Cerebellar cortex (tissue), 1 donor: ENCODE measurements at places on chromosomes 11 and 22.

DNA sequence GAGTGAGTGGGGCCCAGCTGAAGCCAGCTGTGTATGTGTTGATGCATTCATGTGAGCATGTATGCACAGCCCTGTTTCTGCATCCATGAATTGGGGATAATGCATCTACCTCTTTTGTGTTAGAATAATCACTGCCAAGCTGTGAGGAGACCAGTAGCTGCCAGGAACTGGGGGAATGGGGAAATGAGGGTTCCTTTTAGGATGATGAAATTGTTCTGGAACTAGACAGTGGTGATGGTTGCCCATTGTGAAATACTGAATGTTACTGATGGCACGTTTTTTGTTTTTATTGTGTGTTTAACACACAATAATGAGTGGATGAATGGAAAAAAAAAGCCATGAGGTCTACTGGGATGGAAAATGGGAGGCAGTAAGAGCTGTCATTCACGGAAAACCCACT, 45.3 kb upstream of the WNT11 start:
- no peak for DNase-seq

DNA sequence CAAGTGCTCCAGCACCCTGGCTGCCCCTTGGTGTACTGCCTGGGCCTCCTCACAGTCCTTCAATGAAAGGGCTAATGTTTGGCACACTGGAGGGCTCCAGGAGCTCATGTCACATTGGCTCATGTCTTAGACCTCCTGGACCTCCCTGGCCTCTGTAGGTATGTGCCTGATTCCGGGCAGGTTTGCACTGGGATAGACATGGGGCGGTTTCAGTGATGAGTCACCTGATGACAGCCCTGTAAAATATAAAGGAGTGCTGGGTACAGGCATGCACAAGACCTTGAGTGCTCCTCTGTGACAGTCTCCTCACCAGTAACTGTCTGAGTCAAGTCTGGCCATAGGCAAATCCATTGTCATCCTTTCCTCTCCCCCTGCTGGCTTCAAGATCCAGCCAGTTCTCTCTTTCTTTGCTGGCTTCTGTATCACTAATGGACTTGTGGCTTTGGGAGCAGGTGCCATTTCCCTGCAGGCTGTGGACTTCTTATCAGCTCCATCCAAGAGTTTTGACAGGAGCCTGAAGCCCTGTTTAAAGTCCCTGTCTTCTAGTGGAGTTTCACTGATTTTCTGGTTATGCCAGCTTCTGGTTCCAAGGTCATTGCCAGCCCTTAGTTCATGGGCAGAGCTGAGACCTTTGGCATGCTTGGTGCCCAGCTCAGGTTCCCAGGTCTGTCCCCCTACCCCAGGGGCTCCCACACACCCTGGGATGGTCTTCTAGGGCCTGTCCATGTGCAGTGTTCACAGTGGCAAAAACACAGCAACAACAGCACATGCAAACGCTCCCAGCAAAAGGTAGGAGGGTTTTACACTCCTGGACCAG, 22.7 kb upstream of the P2RY2 start:
- DNase-seq = no peak

- DNase-seq = peak; percentile 16
These were observed 526 bp downstream of the TPST2 start for GRCh38 chr22:26589367-26589844.

- DNase-seq = no peak
These were observed 1179.8 kb downstream of the BRD1 start for GRCh38 chr22:48647606-48648515.

- DNase-seq = no peak
These were observed 6.1 kb upstream of the B3GAT1 start for GRCh38 chr11:134417871-134418840.

GRCh38 chr11:18498039-18498438, 28.7 kb downstream of the TSG101 start:
- no peak for DNase-seq

DNA sequence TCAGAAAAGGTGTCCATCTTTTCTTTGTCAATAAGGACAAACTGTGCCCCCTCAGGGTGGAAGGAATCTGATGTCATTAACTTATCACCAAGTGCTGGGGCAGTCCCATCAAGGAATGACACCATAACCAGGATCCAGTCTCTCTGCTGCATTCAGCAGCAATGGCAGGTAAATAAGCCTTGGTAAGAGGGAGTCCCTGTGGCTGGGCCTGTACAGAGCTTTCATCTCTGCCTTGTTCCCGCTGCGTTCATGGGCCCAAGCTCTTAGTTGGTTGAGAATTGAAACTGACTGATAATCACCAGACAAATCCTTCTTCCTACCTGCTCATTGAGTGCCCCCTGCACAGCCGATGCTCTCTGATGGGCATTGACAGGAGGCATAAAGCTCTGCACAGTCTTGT, 22.7 kb downstream of the EIF3F start:
- DNase-seq = no peak

DNA sequence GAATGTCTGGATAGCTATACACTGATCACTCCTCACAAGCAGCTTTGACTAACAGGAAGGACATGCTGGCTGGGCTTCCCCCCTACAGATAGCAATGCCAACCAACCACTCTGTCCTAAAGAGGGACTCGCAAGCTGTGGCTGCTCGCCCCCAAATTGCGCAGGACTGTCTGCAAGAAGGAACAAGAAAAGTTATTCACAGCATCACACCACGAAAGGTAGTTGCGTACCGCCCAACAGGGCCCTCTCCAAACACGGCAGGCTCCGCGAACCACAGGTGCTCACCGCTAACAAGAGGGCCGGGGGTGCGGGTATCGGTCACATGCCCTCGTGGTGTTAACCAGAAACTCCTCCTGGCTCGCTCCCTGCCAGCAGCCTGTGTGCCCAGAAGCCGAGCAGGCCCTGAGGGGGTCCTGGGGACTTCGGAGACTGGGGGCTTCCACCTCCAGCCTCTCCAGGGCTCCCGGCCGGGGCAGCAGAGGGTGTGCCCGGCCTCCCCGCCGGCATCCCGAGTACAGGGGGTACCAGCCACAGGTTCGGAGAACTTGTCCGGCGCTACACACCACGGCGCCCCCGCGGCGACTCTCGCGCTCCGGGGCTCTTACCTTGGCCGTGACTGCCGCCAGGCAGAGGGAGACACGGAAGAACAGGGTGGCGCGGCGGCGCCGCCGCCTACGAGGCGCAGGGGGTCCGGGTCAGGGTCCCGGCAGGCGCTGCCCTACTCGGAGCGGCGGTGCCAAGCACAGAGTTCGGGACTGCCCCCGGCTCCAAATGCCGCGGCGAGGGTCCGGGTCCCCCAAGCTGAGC, 682 bp downstream of the LARGE1 start:
- DNase-seq = no peak

DNA sequence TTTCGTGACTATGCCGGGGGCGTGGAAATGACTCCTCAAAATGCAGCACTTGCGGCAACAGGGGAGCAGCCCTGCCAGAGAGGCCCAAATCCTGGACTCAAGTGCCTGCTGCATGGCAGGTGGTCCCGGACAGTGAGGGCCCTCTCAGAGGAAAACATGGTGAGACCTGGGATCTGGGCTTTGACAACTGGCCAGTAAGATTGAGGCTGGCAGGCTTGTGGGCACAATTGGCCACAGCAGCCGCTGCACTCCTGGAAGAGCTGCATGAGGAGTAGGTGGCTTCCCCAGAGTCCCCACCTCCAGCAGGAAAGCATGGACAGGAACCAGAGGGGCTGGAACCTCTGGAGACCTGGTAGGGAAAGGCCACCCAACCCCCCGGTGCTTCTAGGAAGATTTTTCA, 13.4 kb downstream of the LINC01488 start:
- no peak for DNase-seq

DNA sequence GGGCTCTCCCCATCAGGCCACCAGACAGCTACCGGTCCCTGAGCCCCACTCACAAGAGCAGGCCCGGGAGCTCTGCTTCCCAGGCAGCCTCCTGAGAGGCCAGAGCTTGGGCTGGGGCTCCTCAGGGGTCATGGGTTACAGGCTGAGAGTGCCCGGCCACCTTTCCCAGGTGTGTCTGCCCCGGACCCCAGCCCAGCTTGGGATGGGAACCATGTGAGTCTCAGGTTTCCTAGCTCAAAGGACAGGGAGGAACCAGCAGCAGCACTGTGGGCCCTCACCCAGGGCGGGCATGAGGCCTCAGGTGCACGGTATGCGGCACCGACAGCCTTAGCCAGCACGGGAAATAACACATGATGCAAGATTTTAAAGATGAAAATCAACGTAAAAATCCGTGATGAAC, 90.1 kb downstream of the NECTIN1 start:
- DNase-seq = no peak

GRCh38 chr22:20438678-20439492, 1.3 kb upstream of the SCARF2 start:
- no peak for DNase-seq

- DNase-seq = no peak
These were observed 14.0 kb downstream of the DDX25 start for GRCh38 chr11:125918140-125918840.

DNA sequence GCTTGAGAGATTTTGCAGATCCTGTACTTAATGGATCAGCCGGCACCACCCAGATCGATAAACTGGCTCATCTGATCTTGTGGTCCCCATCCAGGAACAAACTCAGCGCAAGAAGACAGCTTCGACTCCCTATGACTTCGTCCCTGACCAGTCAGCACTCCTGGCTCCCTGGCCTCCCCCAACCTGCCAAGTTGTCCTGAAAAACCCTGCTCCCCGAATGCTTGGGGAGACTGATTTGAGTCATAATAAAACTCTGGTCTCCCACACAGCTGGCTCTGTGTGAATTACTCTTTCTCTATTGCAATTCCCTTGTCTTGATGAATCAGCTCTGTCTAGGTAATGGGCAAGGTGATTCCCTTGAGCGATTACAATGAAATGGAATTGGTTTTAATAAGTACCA, 29.5 kb downstream of the OR2AG2 start:
- no peak for DNase-seq

GRCh38 chr11:132876239-132876638, 656.1 kb downstream of the OPCML start:
- DNase-seq = no peak

- no peak for DNase-seq
These were observed 54.8 kb downstream of the CD44 start for GRCh38 chr11:35193767-35194166.

DNA sequence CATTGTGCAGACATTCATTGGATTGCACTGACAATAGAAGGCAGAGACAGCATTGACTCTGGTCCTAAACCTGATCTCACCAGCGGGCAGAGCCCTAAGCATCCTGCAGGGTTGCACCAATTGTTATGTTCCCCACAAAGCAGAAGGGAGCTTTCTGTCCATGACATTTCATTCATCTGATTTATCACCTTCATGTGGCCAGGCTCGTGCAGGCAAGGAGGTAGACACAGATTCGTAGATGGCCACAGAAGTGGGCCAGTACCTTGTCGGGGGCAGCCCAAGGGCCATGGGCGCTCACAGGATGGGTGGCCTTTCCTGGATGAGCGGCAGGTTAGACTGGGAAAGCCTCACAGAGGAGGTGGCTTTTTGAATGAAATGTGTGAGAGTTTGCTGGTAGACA, 2.9 kb downstream of the TSKU start:
- no peak for DNase-seq

DNA sequence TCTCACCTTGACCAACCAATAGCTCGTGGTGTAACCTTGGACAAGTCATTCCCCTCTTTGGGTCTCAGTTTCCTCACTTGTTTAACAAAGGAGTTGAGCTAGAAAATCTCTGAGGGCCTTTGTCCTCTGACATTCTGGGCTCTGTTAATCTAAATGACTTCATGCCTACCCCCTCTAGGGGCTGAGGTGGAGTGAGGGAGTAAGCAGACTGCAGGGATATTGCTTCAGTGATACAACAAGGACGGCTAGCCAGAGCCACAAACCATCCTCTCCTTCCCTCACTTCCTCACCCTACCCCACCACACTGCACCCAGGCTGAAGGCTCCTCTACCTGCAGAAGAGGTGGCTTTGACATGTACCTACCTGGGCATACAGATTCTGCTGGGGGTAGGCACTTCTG, 34.8 kb downstream of the RELT start:
- DNase-seq = no peak

DNA sequence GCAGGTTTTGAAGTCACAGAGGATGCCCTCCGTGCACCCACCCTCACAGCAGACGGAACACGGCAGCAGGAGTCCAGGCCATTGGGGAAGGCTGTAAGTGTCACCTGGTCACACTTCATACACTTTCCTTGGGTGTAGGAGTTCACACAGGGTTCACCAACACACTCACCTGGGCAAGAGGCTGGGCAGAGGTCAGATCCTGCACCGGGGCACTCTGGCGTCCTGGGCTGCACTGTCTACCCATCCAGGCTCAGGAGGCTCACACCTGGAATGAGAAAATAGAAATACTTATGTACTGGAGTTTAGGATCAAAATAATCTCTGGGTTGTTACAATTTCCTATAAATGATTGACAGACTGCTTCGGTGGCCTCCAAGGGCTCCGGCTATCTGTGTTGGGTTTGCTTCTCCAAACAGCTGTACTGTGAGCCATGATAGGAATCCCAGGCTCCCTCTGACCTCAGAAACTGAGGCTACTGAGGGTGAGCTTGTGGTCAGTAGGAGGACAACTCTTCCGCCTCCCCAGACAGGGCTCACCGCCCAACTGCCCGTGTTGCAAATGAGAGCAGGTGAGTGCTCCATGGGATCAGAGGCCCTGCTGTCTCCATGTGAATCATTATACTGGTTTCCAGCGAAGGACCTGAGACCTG, 20.1 kb upstream of the CARS1 start:
- DNase-seq = no peak

DNA sequence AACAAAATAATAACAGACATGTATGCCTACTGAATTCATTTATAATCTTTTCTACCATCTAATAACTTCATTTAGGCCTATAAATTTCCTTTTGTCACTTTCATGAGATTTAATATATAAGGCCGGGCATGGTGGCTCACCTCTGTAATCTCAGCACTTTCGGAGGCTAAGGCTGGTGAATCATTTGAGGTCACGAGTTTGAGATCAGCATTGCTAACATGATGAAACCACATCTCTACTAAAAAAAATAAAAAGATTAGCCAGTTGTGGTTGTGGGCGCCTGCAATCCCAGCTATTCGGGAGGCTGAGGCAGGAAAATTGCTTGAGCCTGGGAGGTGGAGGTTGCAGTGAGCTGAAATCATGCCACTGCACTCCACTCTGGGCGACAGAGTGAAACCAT, 14.2 kb upstream of the NTM start:
- DNase-seq = no peak

- no peak for DNase-seq
These were observed 258.5 kb upstream of the SORL1-AS1 start for GRCh38 chr11:121711236-121711635.

DNA sequence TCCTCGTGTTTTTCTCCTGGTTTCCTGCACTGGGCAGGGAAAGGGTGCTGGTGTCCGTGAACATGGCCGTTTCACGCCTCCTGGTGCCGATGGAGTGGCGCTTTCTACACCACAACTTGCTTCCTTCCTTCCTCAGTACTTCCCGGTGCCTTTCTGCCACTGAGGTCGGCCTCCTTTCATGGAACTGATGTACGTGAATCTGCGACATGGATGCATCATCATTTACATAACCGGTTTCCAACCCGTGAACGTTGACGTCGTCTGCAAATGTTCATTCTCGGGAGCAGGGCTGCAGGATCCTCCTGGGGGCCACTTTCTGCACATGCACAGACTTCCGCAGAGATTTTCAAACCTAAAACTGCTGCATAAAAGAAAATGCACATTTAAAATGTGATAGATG, 474.4 kb downstream of the BRD1 start:
- no peak for DNase-seq
